A549 treated with Mapracorat at 1 μM for 4 hours (cell line): ENCODE measurements at places on chromosomes 11 and 22. TPM values are rescaled to one million over a fixed set of nuclear protein-coding genes. Genes with fewer than 3 reads are reported as not detected.

RAG1 gene
- total RNA-seq, result 0.08 to 0.56 TPM (median 0.24 TPM) in 5 replicates

TPBGL gene
- total RNA-seq, result 0.08 to 0.27 TPM (median 0.17 TPM) in 5 replicates

SEPTIN3 gene
- 1.0 to 1.4 TPM (median 1.2 TPM) in 5 replicates for total RNA-seq

CENPM gene
- 26.6 to 41.4 TPM (median 36.8 TPM) in 5 replicates for total RNA-seq

KBTBD3 gene
- total RNA-seq, result 0.82 to 2.5 TPM (median 1.5 TPM) in 5 replicates

CNGA4 gene
- total RNA-seq, result 0.11 TPM in 1 of 5 replicates, not detected in the others

CASP1 gene
- 0.45 to 1.0 TPM (median 0.57 TPM) in 3 of 5 replicates, not detected in the others for total RNA-seq
